ENCODE measurements at places on chromosomes 4 and X.

DNA sequence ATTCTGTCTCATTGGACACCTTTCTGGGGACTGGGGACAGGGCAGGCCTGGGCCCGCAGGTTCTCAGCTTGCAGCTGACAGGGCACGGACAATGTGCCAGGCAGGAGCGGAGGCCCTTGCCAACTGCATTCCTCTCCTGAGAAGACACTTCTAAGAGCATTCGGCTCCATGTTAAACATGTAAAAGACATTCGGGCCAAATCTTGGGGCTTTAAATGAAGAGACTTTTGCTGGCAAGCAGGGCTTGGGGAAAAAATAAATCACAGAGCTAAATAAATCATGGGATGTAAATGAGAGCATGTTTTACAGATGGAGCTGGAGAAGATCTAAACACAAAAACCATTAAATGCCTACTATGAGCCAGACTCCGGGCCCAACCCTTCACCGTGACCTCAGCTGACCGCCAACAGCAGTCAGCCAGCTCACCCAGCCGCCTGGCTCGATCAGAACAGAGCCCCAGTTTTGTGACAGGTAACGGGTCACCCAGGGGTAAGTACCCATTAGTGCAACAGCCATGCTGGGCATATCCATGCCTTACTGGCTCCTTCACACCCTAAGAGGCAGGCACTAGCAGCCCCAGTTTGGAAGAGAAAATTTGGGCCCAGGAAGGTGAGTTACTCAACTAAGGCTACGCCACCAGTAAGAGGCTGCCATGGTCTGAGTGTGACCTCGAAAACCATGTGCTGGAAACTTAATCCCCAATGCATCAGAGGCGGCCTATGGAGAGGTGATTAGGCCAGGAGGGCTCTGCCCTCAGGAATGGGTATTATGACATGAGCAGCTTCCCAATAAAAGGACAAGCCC lies 14.7 kb downstream of the WDR1 start:
- no peak for DNase-seq

- no peak for DNase-seq
Observed at GRCh38 chrX:15194146-15194545, 75.7 kb downstream of the ASB9 start.

- DNase-seq, result no peak
Observed at GRCh38 chr4:67500373-67500772, 44.9 kb downstream of the CENPC start.

DNA sequence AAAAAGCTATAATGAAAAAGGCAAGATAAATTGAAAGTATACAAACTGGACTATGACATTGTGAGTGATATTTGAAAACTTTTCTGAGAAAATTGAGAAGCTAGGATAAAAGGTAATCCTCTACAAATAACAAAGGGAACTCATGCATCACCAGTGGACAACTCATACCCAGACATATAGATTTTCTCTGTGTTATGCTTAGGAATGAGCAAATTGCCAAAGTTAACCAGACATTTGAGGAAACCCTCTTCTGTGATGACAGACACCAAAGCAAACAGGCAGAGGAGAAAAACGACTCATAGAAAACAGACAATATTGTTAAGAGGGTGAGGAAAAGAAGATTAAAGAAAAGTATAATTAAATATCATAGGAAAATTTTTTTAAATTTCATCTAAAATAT lies 186.5 kb downstream of the MAB21L2 start:
- DNase-seq, result no peak

DNA sequence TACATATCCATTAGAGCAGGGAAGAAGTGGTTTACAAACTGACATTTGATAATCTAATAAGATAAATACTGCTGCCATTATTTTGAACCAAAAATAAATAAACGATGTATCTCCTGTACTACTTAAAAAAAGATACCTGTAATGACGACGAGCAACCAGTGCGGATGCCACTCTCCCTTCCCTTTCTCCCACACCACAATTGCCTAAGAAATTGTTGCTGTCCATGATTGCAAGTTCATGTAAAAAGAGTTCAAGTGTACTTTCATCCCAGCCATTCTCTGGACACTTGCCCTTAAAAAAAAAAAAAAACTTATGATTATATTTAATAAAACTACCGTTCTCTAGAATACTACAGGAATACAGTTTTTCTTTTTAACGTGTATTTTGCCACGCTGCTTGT lies 1.4 kb downstream of the SEPSECS start:
- DNase-seq, result no peak

- DNase-seq, result no peak
Observed at GRCh38 chrX:134000260-134001245, 15.2 kb upstream of the GPC3 start.

DNA sequence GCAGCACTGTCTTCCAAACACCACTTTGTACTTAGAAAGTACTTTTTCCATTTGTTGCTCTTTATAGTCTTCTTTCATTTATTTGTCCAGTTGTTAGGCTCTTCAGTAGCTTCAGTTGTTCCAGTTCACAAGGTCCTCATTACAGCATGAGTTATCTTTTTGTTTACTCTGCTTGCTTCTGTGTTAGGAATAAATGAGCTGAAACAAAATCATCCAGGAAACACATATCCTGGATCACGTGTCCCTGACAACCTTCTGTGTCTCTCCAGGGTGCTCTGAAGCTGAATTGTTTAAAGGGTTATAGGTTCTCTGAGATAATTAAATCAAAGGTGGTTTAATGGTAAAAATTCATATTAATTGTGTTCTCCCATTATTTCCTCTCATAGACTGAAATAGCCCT lies 19.9 kb upstream of the KLHL8 start:
- DNase-seq, result no peak

- no peak for DNase-seq
Observed at GRCh38 chr4:110292994-110293744, 94.8 kb upstream of the ELOVL6 start.
